ENCODE measurements at places on chromosomes 5 and 9.

DNA sequence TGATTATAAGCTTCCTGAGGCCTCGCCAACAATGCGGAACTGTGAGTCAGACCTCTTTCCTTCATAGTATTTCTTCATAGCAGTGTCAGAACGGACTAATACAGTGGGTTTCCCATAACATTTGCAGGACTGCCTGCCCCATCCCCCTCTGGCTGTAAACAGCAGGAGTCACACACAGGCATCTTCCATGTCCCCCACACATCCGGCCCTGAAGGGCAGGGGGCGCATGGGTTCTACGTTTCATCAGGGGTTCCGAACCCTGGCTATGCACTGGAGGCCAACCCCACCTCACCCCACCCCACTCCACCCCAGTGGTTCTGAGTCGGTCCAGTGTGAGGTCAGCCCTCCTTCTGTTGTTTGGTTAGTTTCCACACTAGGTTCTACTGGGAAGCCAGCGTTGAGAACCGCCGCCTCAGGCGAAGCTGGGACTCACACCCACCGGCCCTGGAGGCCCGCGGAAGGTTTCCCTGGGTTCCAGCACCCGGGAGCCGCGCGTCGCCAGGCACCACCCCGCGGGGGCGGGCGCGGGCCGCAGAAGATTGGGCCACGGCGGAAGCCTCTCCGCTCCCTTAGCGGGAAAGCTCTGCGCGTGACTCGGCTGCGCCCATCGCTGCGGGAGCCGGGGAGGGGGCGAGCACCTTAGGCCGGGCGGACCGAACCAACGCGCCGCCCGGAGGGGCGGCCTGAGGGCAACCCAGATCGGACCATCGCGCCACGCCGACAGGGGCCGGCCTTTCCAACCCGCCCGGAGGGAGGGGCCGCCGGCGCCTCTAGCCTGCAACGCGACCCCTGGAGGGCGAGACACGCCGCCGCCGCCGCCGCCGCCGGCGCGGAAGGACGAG lies at the start of gene RUSC2:
RUSC2 (plus strand) TSS at position 799 of the 842 bp plus-strand sequence. CDS start 56,411 bp downstream, outside the sequence.
- DNase-seq, result peak; percentile 51
- peaks cover 40% of the 10 kb centered on the region for H3K27me3 ChIP-seq
- no peaks in the 10 kb centered on the region for H3K36me3 ChIP-seq
- peaks cover 18% of the 10 kb centered on the region for H3K4me1 ChIP-seq
- peak within 1 kb of the TSS; percentile 14 for H3K27ac ChIP-seq

DNA sequence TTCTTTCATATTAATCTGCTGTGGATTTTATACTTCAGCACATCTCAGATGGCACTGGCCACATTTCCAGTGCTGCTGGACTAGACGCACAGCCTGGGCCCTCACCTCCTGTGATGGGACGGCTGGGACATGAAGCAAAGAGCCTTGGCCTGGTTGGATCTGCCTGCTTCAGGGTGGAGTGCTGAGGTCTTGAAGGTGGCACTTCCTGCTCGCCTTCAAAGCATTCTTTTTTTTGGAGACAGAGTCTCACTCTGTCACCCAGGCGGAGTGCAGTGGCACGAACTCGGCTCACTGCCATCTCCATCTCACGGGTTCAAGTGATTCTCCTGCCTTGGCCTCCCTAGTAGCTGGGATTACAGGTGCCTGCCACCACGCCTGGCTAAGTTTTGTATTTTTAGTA lies 73.1 kb downstream of the RAPGEF1 start:
- H3K27ac ChIP-seq, result peak overlapping the region; percentile 99
- DNase-seq, result no peak
- H3K27me3 ChIP-seq, result no peaks in the 10 kb centered on the region
- H3K36me3 ChIP-seq, result peaks cover 34% of the 10 kb centered on the region
- H3K4me1 ChIP-seq, result peaks cover 91% of the 10 kb centered on the region

- peak overlapping the region; percentile 98 for H3K27ac ChIP-seq
- no peak for DNase-seq
- peaks cover 43% of the 10 kb centered on the region for H3K36me3 ChIP-seq
- peaks cover 30% of the 10 kb centered on the region for H3K4me1 ChIP-seq
- H3K4me3 ChIP-seq, result peak overlapping the region; percentile 96
These were observed 529 bp downstream of the CSNK1A1 start for GRCh38 chr5:149550594-149551226.

DNA sequence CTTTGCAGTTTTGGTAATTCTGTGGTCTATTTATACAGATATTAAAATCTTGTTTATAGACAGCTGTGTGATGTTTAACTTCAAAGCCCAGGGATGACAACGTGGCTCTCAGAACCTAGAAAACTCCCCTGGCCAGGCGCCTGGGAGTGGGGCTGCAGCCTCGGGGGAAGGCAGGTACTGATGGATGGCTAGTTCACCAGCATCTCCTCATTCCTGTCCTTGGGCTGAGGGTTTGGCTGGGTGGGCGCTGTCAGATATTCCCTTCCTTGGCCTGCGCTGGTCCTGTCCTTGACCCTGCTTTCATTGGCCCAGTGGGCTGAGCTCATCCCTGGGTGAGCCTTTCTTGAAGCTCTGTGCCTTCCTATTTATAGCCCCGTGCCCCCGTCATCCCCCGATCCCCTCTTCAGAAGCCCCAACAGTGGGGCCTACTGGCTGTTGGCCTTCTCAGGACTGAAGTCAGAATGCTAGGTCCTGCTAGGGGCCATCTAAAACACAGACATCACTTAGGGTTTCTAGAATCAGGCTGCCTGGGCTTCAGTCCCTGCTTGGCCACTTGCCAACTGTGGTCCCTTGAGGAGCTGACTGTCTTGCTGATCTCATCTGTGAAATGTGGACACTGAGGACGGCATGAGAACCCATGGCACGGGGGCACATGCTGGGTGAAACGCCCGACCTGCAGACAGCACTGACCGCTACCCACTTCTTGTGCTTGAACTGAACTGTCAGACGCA lies 20.9 kb downstream of the SH3GLB2 start:
- H3K4me1 ChIP-seq, result no peaks in the 10 kb centered on the region
- H3K4me3 ChIP-seq, result no peak overlapping the region
- no peak overlapping the region for H3K27ac ChIP-seq
- H3K36me3 ChIP-seq, result peaks cover 18% of the 10 kb centered on the region
- DNase-seq, result no peak

DNA sequence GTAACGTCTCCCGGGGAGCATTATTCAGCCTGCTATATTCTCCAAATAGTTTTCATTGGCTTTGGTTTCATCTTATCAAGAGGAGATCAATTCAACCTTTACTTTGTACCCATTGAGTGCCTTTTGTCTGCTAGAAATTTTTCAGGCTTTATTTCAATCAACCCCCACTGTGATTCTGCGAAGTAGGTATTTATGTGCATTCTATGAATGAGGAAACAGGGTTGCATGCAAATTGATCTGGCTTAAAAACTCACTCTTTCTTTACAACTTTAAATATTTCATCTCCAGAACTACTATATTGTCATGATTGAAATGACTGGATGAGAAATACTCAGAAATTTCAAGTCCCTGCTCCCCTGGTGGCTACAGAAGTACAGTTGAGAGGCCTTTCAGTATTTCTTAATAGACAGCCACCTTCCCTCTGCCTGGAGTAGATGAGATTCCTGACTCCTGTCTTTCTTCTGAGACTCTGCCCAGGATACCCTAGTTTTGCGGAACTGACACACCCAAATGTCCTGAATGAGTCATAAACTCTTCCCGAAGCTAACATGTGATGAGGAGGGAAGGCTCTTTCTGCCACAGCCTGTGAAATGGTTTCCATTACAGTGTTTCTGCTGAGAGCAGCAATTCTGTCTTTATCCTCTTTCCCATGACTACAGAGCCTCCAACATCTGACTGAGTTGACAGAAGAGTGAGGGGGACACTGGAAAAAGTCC lies 52.6 kb upstream of the TNC start:
- no peak overlapping the region for H3K27ac ChIP-seq
- no peaks in the 10 kb centered on the region for H3K4me1 ChIP-seq
- no peak for DNase-seq
- peaks cover 30% of the 10 kb centered on the region for H3K27me3 ChIP-seq
- H3K36me3 ChIP-seq, result no peaks in the 10 kb centered on the region

DNA sequence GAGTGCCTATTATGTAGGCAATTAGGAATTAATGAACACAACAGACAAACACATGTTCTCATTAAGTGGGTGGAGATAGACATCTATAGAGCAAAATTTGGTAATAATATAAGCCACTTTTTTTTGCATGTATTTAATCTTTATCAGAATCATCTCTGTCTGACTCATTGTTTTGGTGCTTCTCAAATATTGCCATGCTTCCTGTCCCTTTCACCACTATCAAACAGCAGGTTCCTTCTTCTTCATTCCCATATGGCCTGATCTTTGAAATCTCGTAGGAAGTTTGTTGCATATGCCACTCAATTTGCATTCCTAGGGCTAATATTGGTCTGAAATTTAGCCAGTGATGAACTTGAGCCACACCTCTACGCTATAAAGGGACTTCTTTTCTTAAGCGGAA lies 128.9 kb upstream of the SPEF2 start:
- DNase-seq, result no peak
- H3K4me3 ChIP-seq, result no peak overlapping the region
- H3K4me1 ChIP-seq, result no peaks in the 10 kb centered on the region
- H3K27ac ChIP-seq, result no peak overlapping the region
- H3K36me3 ChIP-seq, result no peaks in the 10 kb centered on the region
- H3K27me3 ChIP-seq, result peaks cover 7% of the 10 kb centered on the region

DNA sequence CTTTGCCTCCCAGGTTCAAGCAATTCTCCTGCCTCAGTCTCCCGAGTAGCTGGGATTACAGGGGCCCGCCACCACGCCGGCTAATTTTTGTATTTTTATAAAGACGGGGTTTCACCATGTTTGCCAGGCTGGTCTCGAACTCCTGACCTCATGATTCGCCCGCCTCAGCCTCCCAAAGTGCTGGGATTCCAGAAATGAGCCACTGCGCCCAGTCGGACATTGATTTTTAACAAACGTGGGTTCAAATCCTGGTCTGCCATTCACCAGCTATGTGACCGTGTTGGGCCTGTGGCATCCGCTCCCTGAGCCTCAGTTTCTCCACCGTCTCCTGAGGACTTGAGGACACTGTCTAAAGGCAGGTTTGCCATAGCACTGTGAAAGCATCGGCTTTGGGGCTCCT lies 41.8 kb upstream of the NEK6 start:
- H3K4me3 ChIP-seq, result no peak overlapping the region
- DNase-seq, result peak; percentile 41

DNA sequence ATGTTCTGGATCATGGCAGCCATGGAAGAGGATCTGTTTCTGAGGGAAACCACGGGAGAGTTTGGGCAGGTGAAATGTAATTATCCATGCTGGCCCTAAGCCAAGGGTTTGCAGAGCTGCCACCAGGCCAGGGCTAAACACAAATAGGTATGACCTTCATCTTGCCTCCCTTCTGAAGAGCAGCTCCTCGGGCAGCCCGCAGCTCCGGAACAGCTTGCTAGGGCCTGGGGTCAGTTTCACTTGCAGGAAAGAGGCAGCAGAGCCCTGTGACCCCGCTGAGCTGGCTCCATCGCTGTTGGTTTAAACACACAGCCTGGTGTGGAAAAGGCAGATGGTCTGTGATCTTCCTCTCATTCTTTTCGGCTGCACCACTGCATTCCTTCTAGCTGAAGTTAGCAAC lies 141.4 kb downstream of the TMEM38B start:
- H3K27me3 ChIP-seq, result peaks cover 6% of the 10 kb centered on the region
- H3K4me1 ChIP-seq, result no peaks in the 10 kb centered on the region
- no peak overlapping the region for H3K27ac ChIP-seq
- DNase-seq, result no peak

GRCh38 chr9:138038244-138038671 lies 160.7 kb downstream of the CACNA1B start:
- no peaks in the 10 kb centered on the region for H3K4me1 ChIP-seq
- H3K27ac ChIP-seq, result no peak overlapping the region
- H3K36me3 ChIP-seq, result no peaks in the 10 kb centered on the region
- H3K27me3 ChIP-seq, result peaks cover 9% of the 10 kb centered on the region

DNA sequence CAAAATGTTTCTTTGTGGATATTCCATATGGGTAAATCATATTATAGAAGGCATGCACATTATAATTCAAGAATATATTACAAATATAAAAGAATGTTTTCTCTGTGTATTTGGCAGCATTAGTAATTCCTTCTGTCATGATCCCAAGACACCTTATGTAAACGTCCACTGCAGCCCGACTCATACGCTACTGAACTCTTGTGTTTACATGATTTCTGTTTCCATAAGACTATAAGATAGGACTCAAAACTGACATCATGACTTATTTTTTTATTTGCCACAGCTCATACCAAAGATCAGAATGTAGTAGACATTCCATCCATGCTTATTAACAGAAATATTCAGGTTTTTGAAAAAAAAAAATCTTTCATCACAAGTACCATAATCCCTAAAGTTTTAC lies 234.1 kb downstream of the AP3B1 start:
- no peak for DNase-seq
- peaks cover 4% of the 10 kb centered on the region for H3K4me1 ChIP-seq
- peaks cover 1% of the 10 kb centered on the region for H3K36me3 ChIP-seq
- no peak overlapping the region for H3K4me3 ChIP-seq
- no peaks in the 10 kb centered on the region for H3K27me3 ChIP-seq
- no peak overlapping the region for H3K27ac ChIP-seq

GRCh38 chr9:71980266-71981190 lies 69.1 kb downstream of the C9orf85 start:
- no peak for DNase-seq
- H3K27ac ChIP-seq, result no peak overlapping the region
- H3K4me1 ChIP-seq, result no peaks in the 10 kb centered on the region
- no peak overlapping the region for H3K4me3 ChIP-seq
- no peaks in the 10 kb centered on the region for H3K27me3 ChIP-seq

DNA sequence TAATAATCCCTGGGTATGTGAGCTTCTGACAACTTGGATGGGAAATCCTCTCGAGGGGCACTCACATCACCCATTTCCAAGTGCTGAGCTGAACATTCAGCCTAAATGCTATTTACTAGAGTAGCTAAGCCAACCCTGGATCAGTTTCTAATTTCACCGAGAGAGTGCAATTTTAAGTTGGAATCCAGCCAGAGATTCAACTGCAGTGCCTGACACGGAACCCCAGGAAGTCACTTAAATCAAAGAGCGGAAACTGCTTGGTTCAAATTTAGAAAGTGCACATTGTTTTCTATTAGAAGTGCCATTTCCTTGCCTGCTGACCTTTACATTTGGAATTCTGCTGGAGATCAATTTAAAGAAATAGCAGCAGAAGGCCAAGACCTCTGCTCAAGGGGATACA lies 8.8 kb downstream of the SPRY4 start:
- peaks cover 7% of the 10 kb centered on the region for H3K4me1 ChIP-seq
- peaks cover 17% of the 10 kb centered on the region for H3K27me3 ChIP-seq
- DNase-seq, result no peak
- no peak overlapping the region for H3K27ac ChIP-seq
- no peak overlapping the region for H3K4me3 ChIP-seq

GRCh38 chr9:97772145-97772544 lies 75.0 kb upstream of the XPA start:
- no peak for DNase-seq
- H3K4me3 ChIP-seq, result no peak overlapping the region
- H3K27ac ChIP-seq, result no peak overlapping the region
- no peaks in the 10 kb centered on the region for H3K36me3 ChIP-seq

GRCh38 chr5:179137643-179138567 lies 77.7 kb downstream of the ZNF354C start:
- H3K36me3 ChIP-seq, result peaks cover 3% of the 10 kb centered on the region
- no peak overlapping the region for H3K27ac ChIP-seq
- H3K27me3 ChIP-seq, result no peaks in the 10 kb centered on the region

DNA sequence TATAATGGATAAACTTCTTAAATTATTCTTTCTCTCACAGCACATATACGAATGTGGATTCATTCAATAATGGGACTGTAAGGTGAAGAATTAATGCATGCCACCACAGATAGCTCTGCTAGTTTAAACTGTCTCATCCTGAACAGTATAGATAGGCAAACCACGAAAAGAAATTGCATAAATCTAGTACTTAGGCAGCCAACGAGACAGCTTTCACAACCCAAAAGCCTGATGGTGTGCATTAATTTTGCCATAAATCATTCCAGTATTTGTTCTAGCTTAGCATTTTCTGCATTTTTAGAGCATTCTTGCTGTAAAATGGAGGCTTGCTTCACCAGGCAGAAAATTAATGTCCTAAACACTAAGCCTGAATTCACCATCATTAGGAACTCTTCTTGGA lies 834.2 kb upstream of the DMAC1 start:
- H3K4me1 ChIP-seq, result no peaks in the 10 kb centered on the region
- no peak for DNase-seq
- H3K4me3 ChIP-seq, result no peak overlapping the region
- H3K27me3 ChIP-seq, result no peaks in the 10 kb centered on the region
